AG04449 (cell line): ENCODE measurements at places on chromosomes 4 and X.

- DNase-seq, result no peak
Observed at GRCh38 chr4:123159479-123159878, 237.1 kb upstream of the NUDT6 start.

DNA sequence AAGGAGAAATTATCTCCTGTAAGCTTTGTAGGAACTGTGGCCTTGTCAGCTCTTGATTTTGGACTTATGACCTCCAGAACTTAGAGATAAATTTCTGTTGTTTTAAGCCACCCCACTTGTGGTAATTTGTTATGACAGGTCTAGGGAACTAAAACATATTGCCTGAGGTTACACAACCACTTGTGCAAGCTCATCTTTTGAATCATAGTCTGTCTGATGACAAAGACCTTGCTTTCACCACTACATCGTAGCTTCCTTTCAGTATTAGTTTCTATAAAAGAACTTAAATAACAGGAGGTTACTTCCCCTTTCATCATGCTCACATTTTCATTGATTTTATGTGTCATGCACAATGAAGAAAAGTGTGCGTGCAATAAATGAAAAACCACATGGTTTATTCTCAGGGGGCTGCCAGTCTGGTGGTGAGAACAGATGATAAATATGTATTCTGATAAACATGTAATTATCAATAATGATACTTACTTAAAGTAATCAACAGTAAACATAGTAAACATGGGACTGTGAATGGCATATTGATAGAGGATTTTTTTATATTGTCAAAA lies 690.0 kb upstream of the HS3ST1 start:
- no peak for DNase-seq

GRCh38 chrX:83469551-83469950 lies 38.5 kb upstream of the POU3F4 start:
- no peak for DNase-seq

DNA sequence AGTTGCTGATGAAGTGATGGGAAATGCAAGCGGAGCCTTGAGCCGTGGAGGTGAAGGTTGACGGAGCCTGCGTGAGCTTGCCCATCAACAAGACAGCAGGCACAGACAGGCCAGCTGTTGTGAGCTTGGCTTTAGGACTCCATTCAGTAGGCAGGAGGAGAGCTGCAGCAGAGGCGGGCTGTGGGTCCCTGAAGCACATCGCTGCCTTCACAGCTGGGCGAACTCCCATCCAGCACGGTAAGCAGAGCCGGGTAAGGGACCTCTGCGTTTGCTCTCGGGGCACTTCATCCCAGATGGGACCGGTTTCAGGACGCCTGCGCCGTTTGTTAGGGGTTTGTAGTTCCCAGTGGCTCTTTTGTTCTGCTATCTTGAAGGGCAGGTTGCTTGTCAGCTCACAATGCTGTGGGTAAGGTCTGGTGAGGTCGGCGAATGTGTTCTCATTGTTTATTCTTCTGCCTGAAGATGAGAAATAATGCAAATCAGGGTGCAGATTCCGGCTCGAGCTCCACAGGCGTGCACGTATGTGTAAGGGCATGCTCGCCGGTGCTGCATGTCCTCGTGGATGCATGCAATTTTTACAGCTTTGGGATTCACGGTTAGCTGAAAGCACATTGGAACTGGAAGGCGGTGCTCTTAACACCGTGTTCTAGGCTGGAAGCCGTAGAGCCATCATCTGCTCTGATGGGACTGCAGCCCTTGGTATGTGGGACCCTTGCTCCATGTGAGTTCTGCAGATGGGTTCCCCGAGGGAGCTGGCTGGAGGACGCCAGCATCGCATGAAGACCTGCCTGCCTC lies 54.6 kb upstream of the CLDN34 start:
- no peak for DNase-seq

DNA sequence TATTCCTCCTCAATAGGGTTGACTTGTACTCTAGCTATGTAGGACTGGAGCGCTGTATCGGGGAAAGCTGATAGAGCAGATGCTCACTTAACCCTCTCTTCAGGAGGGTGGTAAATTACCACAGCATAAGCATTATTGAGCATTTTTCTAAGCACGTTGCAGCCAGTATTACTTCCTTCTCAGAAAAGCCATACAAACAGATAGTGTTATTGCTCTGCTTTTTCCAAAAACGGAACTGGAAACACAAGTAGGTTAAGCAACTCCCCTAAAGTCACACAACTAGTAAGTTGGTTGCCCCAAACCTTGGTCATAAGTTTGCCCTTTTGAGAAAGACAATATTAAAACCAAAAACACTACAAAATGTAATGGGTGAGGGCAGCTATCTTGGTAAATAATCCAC lies 73.9 kb downstream of the REELD1 start:
- no peak for DNase-seq

GRCh38 chr4:16524406-16524805 lies 298.1 kb upstream of the TAPT1 start:
- DNase-seq, result no peak

DNA sequence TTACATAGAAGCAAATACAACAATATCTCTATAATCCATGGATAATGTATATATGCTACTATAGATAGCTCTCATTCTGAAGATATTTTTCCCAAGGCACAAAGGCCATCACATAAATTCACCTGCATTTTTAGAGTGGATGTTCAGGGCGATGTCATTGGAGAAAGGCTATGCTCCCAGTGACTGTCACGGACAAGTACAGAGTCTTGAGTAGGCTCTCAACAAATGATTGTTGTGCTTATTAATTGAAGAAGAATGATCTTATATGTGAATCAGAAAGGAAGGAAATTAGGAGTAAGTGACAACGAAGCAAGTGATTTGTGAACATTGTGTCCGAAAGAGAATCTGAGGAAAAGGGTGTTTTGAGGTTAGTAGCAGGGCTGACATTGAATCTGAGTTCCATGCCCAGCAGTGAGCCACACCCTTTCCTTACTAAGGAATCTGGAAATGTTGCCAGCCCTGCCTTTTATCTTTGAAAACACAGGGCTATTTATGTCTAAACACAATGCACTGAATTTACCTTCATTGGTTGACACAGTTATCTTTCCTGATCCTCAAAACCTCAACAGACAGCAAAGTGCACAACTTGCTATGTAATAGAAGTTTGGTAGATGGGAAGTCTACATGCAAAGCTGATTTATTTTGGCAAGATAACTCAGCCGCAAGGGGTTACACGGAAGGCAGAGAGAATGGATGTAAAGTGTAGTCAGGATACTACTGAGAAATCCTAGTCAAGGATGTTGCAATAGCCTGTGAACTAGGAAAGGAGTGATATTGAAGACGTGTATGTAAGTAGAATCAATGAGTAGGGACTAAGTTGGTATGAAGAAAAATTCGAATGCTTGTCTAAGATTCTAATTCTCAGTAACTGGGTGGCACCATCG lies 50.4 kb downstream of the SORBS2 start:
- no peak for DNase-seq

DNA sequence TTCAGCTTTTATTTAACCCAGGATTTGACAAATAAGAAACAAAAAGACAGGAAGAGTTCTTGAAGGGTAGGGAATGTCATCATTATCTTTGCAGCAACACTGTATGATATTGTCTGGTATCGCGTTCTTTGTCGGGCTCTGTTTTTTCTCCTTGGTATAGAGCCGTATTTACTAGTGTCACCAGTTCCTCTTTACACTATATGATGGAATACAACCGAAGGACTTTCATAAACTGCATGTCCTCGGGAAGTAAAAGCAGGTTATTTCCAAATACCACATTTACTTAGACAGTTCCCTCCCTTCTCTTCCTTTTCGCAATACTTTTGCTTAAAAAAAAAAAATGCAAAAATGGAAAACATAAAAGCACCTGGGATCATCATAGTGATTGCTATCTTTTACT lies 96.6 kb upstream of the IL13RA1 start:
- DNase-seq, result no peak

DNA sequence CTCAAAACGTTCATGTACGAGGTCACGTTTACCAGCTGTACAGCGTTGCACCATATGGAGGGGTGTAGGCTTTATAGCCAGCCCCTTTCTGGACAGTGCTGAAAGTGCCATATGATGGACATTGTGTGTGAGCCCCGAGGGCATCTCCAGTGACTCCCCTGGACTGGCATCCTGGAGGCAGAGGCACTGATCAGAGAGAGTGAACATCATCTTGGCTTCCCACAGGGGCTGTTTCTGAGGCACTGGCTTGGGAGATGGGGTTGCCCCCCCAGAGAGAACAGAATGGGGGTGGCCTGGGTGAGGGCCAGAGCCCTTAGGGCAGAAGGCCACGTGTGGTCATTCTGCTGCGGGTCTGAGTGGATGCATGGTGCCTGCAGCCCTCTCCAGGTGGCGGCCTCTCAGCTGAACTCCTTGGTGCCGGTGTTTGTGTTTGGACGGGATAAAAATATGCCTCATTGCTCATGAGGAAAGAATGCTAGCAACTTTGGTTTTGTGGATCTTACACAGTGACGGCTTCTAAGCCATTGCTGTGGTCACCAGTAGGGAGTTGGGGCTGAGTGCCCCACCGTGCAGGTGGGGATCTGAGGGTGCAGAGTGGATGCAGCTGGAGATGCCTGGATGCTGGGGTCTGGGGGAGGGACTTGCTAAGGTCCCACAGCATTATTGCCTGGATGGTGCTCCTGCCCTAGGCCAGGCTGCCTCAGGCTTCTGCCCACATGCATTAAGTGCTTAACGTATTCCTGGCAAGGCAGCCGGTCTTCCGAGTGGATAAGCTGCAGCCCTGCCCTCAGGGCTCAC lies 3.4 kb downstream of the WFS1 start:
- peak; percentile 33 for DNase-seq

GRCh38 chr4:139227729-139228404 lies 50.8 kb upstream of the ELF2 start:
- no peak for DNase-seq

GRCh38 chr4:110629780-110630687 lies 7.2 kb upstream of the PITX2 start:
- no peak for DNase-seq

DNA sequence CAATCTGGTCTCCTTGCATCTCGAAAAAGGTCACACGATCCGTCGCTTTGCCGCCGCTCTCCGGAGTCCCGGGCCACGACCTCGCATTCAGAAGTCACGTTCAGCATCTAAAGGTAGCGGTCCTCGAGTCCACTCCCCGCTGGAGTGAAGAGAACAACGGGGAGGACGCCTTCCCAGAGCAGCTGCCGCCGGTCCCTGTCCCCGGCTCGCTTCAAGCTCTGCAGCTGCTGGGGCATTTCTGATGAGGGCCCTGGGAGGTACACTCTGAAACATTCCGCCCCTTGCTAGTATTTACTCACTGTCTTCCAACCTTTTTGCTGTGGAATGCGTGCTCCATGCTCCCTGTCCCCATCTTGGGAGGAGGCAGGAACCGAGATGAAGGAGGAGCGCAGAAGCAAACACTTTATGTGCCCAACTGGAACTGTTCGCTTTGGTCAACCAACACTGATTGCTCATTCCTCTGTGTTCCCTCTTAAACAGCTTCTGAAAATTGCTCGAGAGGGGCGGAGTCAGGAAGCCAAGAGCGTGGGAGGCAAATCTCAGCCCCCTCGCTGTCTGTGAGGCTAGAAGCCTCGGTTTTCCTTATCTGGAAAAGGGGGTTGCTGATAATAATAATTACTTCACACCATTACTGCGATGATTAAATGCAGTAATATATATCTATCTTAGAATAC lies 6.4 kb upstream of the VAMP7 start:
- no peak for DNase-seq

DNA sequence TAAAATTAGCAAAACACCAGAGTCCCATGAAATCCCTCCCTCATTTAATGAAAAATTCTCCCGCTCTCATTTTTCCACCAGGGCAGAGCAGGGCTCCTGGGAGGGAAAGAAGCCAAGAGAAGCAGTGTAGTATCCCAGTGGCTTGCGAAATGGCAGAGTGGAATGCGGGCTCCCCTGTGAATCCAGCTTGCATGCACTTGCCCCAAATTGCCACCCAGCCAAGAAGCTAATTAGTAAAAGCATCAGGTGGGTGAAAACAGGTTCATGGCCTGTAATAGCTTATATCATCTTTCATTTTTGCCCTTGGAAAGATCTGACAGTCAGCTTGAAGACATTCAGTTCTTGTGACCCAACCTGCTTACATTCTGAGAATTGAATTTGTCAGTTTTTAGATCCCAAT lies 10.1 kb downstream of the AMOT start:
- DNase-seq, result no peak

GRCh38 chrX:103415068-103415467 lies 38.7 kb downstream of the BEX3 start:
- no peak for DNase-seq

DNA sequence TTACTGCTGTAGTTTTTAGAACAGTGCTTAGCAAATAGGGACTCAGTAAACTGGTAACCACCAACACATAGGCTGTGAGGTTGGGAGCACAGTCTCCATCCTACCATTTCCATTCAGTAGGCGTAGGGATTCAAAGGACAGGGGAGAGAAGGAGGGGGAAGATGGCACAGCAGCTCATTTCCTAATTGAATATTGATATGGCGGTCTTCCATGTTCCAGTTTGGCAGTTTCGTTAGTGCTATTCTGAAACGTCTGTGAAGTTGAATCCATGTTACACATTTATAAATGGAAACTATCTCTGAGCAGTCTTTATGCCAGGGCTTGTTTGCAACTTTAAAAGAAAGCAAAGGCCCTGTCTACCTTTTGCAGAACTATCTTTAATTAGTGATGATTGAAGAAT lies 105.5 kb downstream of the PARM1 start:
- DNase-seq, result no peak

- DNase-seq, result no peak
Observed at GRCh38 chr4:39426728-39427127, 20.0 kb downstream of the KLB start.

GRCh38 chrX:142089193-142089592 lies 115.9 kb downstream of the MAGEC2 start:
- DNase-seq, result no peak

DNA sequence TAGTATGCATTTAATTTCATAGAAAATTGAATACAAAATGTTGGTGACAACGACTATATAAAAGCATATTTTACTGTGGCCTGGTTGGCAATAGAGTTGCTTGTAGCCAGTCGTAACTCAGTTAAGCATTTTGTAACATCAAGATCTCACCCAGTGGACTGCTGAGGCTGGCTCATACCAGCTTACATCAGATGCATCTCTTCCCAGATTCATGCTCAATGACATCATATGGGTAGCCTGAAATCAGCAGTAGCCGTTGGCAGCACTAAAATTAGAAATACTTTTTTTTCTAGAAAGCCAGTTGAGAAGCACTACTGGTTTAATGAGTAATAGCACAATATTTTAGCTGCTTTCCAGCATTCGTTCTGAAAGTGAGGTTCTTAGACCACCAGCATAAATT lies 341.2 kb downstream of the TECRL start:
- no peak for DNase-seq

- no peak for DNase-seq
Observed at GRCh38 chrX:2445662-2446623, 54.8 kb downstream of the DHRSX start.

GRCh38 chr4:14065406-14065805 lies 437.9 kb upstream of the BOD1L1 start:
- no peak for DNase-seq
